NCI-H2081 treated with DMSO at 0.1 percent for 48 hours (cell line): ENCODE measurements at places on chromosomes 11 and 22.

- no peak for DNase-seq
These were observed 37.0 kb downstream of the AMPD3 start for GRCh38 chr11:10492084-10492483.

GRCh38 chr11:109264128-109264527 lies 157.9 kb upstream of the C11orf87 start:
- DNase-seq: no peak

DNA sequence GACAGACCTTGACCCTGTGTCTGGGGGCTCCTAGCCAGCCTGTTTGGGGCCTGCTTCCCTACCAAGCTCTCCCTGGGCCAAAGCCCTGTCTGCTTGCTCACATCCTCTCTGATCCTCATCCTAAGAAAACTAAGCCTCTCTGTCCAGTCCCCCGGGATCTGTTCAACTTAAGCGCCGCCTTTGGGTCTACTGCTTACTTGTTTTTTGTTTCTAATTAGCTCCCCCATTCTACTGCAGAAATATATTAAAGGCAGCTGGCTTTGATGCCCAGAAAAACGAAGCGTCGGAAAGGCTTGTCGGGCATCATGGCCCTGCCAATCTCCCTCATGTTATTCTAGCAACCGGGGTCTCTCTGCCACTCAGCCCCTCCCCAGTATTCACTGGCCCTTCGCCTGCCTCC lies 3.4 kb downstream of the DSCAML1 start:
- no peak for DNase-seq

GRCh38 chr11:32602657-32603415 lies 19.2 kb downstream of the EIF3M start:
- DNase-seq: no peak

DNA sequence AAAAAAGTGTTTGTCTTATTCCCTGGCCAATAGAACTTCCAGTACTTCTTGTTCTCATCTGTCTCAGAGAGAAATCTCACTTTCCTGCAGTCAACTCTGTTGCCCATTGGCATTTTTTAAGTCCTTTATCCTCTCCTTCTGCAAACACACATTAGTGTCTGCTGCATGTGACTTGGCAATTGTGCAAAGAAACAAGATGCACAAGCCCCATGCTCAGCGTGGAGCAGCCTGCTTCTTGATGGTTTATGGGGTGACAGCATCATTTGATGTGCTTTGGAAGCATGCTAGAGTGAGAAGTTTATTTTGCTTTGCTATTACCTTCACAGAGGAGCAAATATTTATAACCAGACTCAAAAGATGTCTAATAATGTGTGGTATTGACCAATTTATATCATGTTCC lies 238.2 kb downstream of the FAT3 start:
- no peak for DNase-seq

- DNase-seq: no peak
These were observed 787 bp downstream of the SMDT1 start for GRCh38 chr22:42080287-42080686.

GRCh38 chr11:9982796-9983579 lies 311.0 kb downstream of the SBF2 start:
- DNase-seq: no peak

DNA sequence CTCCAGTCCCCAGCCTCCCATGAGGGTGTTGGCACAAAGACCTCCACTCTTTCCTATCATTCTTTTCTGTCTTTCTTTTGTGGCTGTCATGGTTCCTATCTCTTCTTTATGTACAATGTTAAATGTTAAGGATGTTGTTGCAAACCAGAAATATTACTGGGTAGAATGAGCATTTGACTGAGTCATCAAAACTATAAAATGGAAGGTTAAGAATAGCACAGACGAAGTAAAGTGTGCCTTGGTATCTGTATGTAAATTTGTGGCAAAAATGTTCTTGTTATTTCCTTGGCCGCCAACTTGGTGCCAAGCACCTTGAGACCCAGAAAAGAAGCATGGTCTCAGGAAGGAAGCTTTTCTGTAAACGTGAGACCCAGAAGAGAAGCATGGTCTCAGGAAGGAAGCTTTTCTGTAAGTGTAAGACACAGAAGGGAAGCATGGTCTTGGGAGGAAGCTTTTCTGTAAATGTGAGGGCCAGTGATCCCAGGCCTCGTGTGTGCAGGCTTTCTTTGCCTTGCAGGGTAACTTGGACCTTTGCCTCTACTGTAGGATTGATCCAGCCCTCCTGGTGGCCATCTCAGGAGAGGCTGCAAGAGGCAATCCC lies 6.7 kb upstream of the PKP3 start:
- no peak for DNase-seq

DNA sequence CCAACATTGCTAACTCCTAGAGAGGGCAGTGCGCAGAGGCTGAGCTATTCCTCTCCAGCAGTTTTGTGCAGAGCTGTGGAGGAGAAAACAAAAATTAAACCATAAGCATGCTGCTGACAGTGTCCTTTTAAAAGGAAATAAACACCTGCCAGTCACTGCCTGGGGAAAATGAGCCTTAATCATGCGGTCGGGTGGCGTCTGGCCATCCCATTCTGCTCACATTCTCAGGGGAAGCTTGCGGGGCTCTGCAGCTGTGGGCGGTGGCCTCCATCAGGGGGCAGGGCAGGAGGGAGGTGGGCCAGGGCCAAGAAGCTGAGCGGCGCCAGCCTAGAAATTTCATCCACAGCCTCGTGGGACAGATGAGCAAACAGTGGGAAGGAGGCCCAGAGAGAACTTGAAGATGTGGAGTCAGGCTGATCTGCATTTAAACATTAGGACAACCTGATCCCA lies 71.0 kb upstream of the TP53I11 start:
- DNase-seq: no peak

DNA sequence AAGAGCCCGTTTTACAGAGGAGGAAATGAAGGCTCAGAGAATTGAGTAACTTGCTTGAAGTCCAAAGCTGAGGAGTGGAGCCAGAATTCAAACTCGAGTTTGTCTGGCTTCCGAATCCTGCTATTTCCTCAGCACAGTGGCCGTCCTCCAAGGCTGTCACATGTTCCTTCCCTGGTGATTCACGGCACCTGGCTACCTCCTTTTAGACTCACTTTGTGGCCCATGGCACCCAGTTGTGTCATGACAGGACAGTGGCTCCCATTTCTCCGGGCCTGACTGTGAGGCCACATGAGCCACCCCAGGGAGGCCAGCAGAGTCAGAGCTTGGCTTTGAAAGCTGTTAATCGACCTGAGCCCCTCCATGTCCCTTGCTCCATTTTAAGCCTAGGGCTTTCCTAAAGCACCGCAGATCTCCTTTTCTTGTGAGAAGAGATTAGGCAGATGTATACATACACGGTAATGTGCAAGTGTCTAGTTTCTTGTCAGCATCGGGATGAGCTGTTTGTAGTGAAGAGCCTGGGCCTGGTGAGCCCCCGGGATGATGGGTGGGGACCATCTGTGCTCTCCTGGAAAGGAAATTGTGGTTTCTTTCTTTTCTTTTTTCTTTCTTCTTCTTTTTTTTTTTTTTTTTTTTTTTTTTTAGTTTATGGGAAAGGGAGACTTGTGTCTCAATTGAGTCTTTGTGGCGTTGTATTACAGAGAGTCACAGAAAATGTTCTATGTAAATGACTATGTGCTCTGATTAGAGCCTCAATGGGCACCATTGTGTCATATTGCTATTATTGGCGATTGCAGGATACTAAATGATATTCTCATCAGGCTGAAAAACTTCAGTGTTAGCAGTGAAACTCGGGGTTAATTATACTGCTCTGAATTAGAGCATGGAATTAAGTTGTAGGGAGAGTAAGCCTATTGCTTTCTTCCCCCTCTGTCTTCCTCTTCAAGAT lies 54.8 kb downstream of the PTPRJ start:
- no peak for DNase-seq

GRCh38 chr22:33986954-33987353 lies 66.7 kb upstream of the LARGE1 start:
- DNase-seq: no peak

GRCh38 chr11:29336727-29337575 lies 679.9 kb downstream of the KCNA4 start:
- no peak for DNase-seq

GRCh38 chr22:24325105-24325757 lies 54.6 kb downstream of the SPECC1L start:
- no peak for DNase-seq

GRCh38 chr11:71237853-71238252 lies 14.5 kb downstream of the SHANK2 start:
- DNase-seq: no peak

DNA sequence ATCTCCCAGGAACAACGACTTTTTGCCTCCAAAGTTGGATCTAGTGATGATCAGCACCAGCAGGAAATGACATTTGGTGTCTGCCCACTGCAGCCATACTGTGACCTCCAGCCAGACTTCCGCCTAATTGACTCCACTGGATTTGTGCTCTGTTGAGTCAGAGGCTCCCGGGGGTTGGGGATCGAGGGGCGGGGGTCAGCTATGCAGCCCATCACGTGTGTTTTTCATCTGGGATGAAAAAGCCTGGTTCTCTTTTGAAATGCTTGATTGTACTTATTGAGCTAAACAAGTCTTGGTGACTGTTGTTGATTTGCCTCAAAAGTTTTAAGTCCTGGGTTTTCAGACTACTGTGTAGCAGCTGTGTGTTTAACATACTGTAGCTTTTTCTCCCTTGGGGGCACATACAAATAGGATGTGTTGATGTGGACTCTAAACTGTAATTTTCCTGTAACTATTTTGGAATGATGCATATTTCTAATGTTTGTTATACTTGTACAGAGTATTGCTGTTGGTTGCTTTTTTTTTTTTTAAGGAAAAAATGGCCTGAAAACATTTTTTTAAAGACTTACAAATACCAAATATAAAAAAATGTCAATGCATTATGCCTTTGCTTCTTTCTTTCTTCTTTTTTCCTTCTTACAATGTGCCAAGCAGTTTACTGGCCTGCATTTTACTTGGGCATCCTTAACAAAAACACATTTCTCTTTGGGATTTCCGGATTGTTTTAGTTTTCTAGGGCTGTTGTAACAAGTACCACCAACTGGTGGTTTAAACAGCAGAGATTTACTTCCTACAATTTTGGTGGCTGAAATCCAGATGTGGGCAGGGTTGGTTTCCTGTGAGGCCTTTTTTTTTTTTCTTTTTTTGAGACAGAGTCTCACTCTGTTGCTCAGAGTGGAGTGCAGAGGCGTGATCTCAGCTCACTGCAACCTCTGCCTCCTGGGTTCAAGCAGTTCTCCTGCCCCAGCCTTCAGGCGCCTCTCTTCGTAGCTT lies 46.1 kb upstream of the OR4B1 start:
- DNase-seq: no peak

- no peak for DNase-seq
These were observed 117.1 kb upstream of the TBCEL start for GRCh38 chr11:120906766-120907165.

DNA sequence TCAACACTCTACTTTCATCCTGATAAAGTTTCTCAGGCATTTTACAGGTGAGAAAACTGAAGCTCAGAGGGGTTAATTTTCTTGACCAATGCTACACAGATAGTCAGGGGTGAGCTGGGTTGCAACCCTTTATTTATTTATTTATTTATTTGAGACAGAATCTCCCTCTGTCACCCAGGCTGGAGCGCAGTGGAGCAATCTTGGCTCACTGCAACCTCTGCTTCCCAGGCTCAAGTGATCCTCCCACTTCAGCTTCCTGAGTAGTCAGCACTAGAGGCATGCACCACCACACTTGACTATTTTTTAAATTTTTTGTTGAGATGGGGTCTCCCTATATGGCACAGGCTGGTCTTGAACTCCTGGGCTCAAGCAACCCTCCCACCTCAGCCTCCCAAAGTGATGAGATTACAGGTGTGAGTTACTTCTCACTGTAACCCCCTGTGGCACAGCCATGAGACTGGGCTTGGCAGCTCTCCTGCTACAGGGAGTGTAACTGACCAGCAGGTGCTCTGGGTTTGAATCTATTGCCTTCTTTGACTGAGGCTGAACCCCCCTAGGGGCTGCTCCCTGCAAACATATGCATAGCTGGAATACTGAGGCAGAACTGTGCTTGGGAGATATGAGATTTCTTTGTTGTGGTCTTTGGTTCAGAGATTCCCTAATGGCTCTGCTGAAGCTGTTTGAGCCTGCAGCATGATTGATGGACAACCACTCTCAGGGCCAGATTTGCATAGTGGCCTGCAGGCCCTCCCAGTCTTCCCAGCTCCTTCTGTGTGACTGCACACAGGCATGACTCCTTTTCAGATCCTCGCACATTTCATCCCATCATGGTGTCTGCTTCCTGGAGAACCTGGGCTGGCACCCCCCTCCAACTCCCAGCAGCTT lies 6.1 kb downstream of the C11orf96 start:
- DNase-seq: no peak

DNA sequence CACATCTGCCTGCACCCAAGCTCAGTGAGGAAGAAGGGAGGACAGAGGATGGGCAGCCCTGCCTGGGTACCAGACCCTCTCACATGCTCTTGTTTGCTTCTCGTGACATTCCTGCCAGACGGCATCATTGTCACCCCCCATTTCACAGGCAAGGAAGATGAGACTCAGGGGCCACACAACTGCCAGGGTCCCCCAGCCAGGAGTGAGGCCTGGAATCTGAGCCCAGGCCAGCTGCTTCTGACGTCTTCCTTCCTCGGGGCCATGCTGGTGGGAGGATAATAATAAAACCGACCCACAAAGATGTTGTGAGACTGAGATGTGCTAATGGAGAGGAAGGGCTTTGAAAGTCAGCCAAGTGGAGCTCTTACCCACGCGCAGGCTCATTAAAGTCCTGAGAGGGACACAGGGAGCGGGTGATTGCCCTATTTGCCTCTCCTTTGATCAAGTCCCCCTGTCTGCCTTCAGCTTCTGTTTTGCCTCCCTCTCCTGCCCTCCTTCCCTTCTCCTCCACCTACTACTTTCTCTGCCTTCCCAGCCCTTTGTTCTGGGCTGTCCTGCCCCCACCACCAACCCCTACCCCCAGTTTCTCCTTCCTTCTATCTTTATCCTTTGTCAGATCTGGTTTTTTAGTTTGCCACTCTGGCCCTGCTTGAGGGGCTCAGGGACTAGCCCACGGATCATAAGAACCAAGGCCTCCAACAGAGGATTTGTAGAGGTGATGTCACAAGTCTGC lies 62.7 kb downstream of the MCM5 start:
- DNase-seq: no peak

GRCh38 chr11:114073828-114074381 lies 14.4 kb downstream of the ZBTB16 start:
- DNase-seq: no peak

GRCh38 chr11:77981346-77981947 lies 13.0 kb downstream of the INTS4 start:
- DNase-seq: no peak

- DNase-seq: no peak
These were observed 174.2 kb upstream of the DDI1 start for GRCh38 chr11:103862094-103862801.

- DNase-seq: no peak
These were observed 152.5 kb upstream of the CADM1 start for GRCh38 chr11:115656669-115657068.

GRCh38 chr11:10418259-10418949 lies 36.7 kb upstream of the AMPD3 start:
- DNase-seq: no peak

GRCh38 chr11:48107188-48107704 lies 109.4 kb upstream of the OR4B1 start:
- no peak for DNase-seq
